ENCODE measurements at places on chromosomes 11 and 22. TPM values are rescaled to one million over a fixed set of nuclear protein-coding genes. Genes with fewer than 3 reads are reported as not detected.

- no peaks in the 10 kb centered on the region for H3K36me3 ChIP-seq
- H3K27me3 ChIP-seq = peaks cover 4% of the 10 kb centered on the region
- no peak overlapping the region for H3K4me3 ChIP-seq
- H3K4me1 ChIP-seq = no peaks in the 10 kb centered on the region
- no peak overlapping the region for H3K27ac ChIP-seq
- DNase-seq = no peak
Measured at GRCh38 chr11:111124724-111125123, 120.8 kb upstream of the POU2AF2 start.

AIP gene
- 32.5 TPM for polyA plus RNA-seq

- no peaks in the 10 kb centered on the region for H3K36me3 ChIP-seq
- peaks cover 64% of the 10 kb centered on the region for H3K27me3 ChIP-seq
- H3K4me1 ChIP-seq = no peaks in the 10 kb centered on the region
- no peak overlapping the region for H3K4me3 ChIP-seq
Measured at GRCh38 chr22:43342347-43343261, 568 bp downstream of the SCUBE1 start.

KDM4E gene
- polyA plus RNA-seq = not detected

GRCh38 chr11:24622262-24622661, 125.4 kb downstream of the LUZP2 start:
- no peak overlapping the region for H3K27ac ChIP-seq
- no peaks in the 10 kb centered on the region for H3K27me3 ChIP-seq
- no peak overlapping the region for H3K4me3 ChIP-seq
- H3K4me1 ChIP-seq = no peaks in the 10 kb centered on the region
- H3K36me3 ChIP-seq = no peaks in the 10 kb centered on the region
- DNase-seq = no peak

SEC14L6 gene
- not detected for polyA plus RNA-seq

DNA sequence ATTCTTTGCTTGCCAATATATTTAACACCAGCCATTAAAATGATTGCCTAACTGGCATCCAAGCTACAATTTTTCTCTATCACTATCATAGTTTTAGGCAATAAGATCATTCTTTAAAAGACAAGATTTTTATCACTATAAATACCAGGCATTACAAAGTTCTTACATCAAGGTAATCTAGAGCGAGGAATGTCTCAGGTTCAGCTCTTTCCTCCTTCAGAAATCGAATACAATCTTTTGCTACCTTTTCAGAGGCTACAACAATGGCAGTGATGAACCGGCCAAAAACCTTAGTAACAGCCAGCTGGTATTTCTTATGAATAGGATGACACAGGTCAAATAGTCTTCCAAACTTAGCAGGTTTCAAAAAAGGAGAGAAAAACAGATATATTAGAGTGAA, 23.9 kb downstream of the SMC1B start:
- no peaks in the 10 kb centered on the region for H3K27me3 ChIP-seq
- H3K36me3 ChIP-seq = no peaks in the 10 kb centered on the region
- no peak for DNase-seq
- H3K27ac ChIP-seq = no peak overlapping the region
- H3K4me3 ChIP-seq = no peak overlapping the region

- H3K4me1 ChIP-seq = peaks cover 44% of the 10 kb centered on the region
- H3K4me3 ChIP-seq = no peak overlapping the region
- H3K27ac ChIP-seq = peak overlapping the region; percentile 13
- DNase-seq = no peak
- no peaks in the 10 kb centered on the region for H3K27me3 ChIP-seq
Measured at GRCh38 chr11:96149743-96150555, 193.0 kb downstream of the MAML2 start.

DNA sequence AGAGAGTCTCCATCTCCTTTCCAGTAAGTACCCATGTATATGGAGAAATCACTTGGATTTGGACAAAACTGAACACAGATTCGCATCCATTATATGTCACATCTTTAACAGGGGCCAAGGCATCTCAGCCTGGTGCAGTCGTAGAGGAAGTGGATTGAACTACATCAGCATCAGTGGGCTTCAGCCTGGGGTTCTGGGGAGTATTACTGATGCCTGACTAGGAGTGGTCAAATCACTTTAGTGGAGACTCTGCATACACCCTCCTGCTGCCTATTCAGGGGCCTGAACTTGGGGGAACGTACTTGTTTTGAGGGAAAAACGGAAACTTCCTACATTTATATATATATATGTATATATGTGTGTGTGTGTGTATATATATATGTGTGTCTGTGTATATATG, 72.8 kb downstream of the GAB4 start:
- DNase-seq = no peak
- no peaks in the 10 kb centered on the region for H3K36me3 ChIP-seq
- peaks cover 3% of the 10 kb centered on the region for H3K27me3 ChIP-seq
- H3K27ac ChIP-seq = no peak overlapping the region

GRCh38 chr11:117045956-117046355, 52.3 kb downstream of the SIK3 start:
- peaks cover 26% of the 10 kb centered on the region for H3K4me1 ChIP-seq
- no peak overlapping the region for H3K4me3 ChIP-seq
- no peaks in the 10 kb centered on the region for H3K27me3 ChIP-seq

GRCh38 chr22:16834971-16835370, 9.8 kb upstream of the XKR3 start:
- no peaks in the 10 kb centered on the region for H3K36me3 ChIP-seq
- peaks cover 3% of the 10 kb centered on the region for H3K4me1 ChIP-seq
- H3K27ac ChIP-seq = no peak overlapping the region
- H3K27me3 ChIP-seq = no peaks in the 10 kb centered on the region

GRCh38 chr22:19387038-19387437, 44.5 kb downstream of the HIRA start:
- no peak overlapping the region for H3K4me3 ChIP-seq
- no peaks in the 10 kb centered on the region for H3K4me1 ChIP-seq
- H3K27me3 ChIP-seq = no peaks in the 10 kb centered on the region
- H3K36me3 ChIP-seq = peaks cover 50% of the 10 kb centered on the region
- H3K27ac ChIP-seq = no peak overlapping the region

GRCh38 chr11:132042296-132042695, 671.9 kb downstream of the NTM start:
- no peak overlapping the region for H3K27ac ChIP-seq
- no peaks in the 10 kb centered on the region for H3K36me3 ChIP-seq
- DNase-seq = no peak
- peaks cover 7% of the 10 kb centered on the region for H3K4me1 ChIP-seq
- no peaks in the 10 kb centered on the region for H3K27me3 ChIP-seq

DNA sequence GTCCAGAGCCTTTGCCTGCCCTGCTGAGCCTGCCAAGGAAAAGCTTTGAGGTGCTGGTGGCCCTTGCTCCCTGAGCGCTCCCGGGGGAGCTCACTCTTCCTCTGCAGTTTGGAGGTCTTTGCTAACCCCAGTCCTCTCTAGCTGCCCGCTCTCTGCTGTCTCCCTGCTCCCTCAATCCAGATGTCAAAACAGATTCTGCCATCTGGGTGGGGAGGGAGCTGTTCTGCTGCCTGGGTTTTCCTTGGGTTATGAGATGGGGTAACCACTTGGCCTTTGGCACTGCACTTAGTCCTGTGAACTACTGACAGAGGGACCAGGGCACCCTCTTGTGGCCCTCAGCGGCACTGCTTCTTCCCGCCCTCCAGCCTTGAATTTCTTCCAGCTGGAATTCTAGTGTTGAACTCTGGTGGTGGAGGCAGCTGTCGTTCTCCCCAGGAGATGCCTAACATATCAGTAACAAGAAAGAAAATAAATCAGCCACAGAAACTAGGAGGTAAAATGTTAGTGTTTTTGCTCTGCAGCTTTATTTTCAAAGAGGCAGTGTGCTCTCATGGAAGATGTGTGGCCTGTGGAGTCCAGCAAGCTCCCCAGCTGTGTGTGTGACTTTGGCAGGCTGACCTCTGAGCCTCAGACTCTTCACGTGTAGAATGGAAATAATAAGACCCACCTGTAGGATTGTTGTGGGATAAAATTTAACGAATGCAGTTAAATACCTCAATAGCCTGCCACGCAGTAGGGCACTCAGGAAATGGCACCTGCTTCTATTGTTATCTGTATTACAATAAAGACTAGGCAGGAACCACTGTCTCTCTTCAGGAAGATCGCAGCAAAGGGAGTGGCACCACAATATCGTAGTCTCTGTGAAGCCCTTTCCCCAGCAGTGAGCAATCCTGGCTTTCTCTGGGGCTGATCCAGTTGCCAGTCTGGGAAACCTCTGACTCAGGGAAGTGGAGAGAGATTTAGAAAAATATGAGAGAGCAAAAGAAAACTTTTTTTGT, 23.4 kb downstream of the ARFGAP2 start:
- no peak for DNase-seq
- H3K27me3 ChIP-seq = no peaks in the 10 kb centered on the region
- peaks cover 3% of the 10 kb centered on the region for H3K36me3 ChIP-seq
- H3K4me3 ChIP-seq = no peak overlapping the region
- peaks cover 9% of the 10 kb centered on the region for H3K4me1 ChIP-seq

DNA sequence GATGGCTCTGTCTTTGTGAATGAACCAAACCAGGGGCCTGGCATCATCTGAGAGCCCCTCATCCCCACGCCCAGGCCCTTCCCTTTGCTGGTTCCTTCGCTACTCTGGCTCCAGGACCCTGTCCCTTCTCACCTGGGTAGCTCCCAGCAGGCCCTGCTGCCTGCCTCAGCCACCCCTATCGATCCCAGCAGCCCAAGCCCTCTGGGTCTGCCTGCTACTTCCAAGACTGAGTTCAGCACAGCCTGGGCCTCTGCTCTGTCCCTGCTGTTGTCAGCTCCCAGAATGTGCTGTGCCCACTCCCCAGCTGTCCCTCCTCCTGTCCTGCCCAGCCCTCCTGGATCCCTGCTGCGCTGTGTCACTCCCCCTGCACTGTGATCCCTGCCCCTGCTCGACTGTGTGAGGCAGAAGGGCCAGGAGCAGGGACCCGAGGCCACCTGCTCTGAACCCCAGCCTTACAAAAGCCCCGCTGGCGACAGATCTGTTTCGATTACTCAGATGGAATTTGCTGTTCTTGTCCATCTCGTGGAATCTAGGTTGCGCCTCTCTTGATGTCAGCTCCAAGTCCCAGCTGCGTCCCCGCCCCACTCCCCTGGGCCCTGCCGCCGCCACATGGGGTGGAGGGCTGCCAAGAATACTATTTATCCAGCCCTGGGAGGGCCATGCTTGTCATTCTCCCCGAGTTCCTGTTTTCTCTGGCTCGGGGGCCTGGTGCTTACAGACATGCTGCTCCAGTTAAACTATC, 13.0 kb downstream of the MRPL21 start:
- H3K36me3 ChIP-seq = peaks cover 22% of the 10 kb centered on the region
- H3K4me3 ChIP-seq = no peak overlapping the region
- DNase-seq = no peak
- peaks cover 2% of the 10 kb centered on the region for H3K4me1 ChIP-seq
- no peaks in the 10 kb centered on the region for H3K27me3 ChIP-seq
- no peak overlapping the region for H3K27ac ChIP-seq

SLC22A9 gene
- polyA plus RNA-seq = not detected

COMT gene
- polyA plus RNA-seq = 139 TPM

GRCh38 chr22:42716649-42717127, 4.0 kb downstream of the A4GALT start:
- H3K27me3 ChIP-seq = peaks cover 9% of the 10 kb centered on the region
- peaks cover 33% of the 10 kb centered on the region for H3K4me1 ChIP-seq
- H3K36me3 ChIP-seq = peaks cover 2% of the 10 kb centered on the region
- no peak overlapping the region for H3K27ac ChIP-seq

GRCh38 chr22:36424901-36425579, 37.3 kb upstream of the MYH9 start:
- H3K4me1 ChIP-seq = no peaks in the 10 kb centered on the region
- H3K36me3 ChIP-seq = no peaks in the 10 kb centered on the region
- no peak for DNase-seq
- H3K27ac ChIP-seq = no peak overlapping the region

CATSPERZ gene
- 0.17 TPM for polyA plus RNA-seq

GRCh38 chr11:128273736-128274135, 313.6 kb downstream of the ETS1 start:
- DNase-seq = no peak
- H3K4me1 ChIP-seq = peaks cover 11% of the 10 kb centered on the region
- H3K27ac ChIP-seq = no peak overlapping the region
- no peaks in the 10 kb centered on the region for H3K36me3 ChIP-seq

DNA sequence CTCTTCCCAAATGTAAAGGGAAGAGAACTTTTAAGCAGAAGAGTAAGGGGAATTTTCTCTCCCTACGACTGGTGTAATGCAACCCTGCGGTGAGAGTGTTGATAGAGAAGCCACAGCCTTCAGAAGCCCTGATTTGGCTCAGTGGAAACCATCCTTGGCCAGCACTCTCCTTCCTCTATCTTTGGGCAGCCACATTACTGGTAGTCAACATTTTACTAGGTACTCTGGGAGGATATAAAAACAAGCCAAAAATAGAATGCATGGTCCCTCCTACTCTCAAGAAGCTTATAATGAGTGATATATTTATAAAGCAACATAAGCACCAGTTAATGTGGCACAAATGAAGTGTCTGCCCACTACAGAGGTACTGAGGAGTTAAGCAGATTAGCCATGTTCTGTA, 201.8 kb upstream of the NCAM1 start:
- H3K4me3 ChIP-seq = no peak overlapping the region
- no peaks in the 10 kb centered on the region for H3K4me1 ChIP-seq
- DNase-seq = no peak
- H3K36me3 ChIP-seq = no peaks in the 10 kb centered on the region

GRCh38 chr11:110392056-110392455, 37.7 kb upstream of the FDX1 start:
- H3K4me1 ChIP-seq = no peaks in the 10 kb centered on the region
- H3K4me3 ChIP-seq = no peak overlapping the region
- no peaks in the 10 kb centered on the region for H3K36me3 ChIP-seq
- H3K27ac ChIP-seq = no peak overlapping the region
- no peaks in the 10 kb centered on the region for H3K27me3 ChIP-seq

WBP2NL gene
- 0.04 TPM for polyA plus RNA-seq

P2RY6 gene
- 0.09 TPM for polyA plus RNA-seq

GRCh38 chr11:109247071-109247470, 174.9 kb upstream of the C11orf87 start:
- H3K4me1 ChIP-seq = peaks cover 10% of the 10 kb centered on the region
- no peak overlapping the region for H3K4me3 ChIP-seq
- H3K27ac ChIP-seq = no peak overlapping the region

GAB4 gene
- not detected for polyA plus RNA-seq

SPATA19 gene
- 0.26 TPM for polyA plus RNA-seq

ST3GAL4 gene
- 23.2 TPM for polyA plus RNA-seq

- H3K4me1 ChIP-seq = no peaks in the 10 kb centered on the region
- H3K36me3 ChIP-seq = no peaks in the 10 kb centered on the region
- DNase-seq = no peak
- H3K27ac ChIP-seq = no peak overlapping the region
- no peak overlapping the region for H3K4me3 ChIP-seq
Measured at GRCh38 chr11:96361778-96362177, 18.8 kb upstream of the MAML2 start.

OR5D18 gene
- not detected for polyA plus RNA-seq

- no peak overlapping the region for H3K27ac ChIP-seq
- no peak overlapping the region for H3K4me3 ChIP-seq
- no peaks in the 10 kb centered on the region for H3K27me3 ChIP-seq
- peaks cover 20% of the 10 kb centered on the region for H3K4me1 ChIP-seq
- no peaks in the 10 kb centered on the region for H3K36me3 ChIP-seq
- DNase-seq = no peak
Measured at GRCh38 chr11:130528298-130529261, 80.1 kb downstream of the ADAMTS15 start.

SCGB1D2 gene
- polyA plus RNA-seq = not detected

GRCh38 chr11:130737041-130737830, 179.0 kb downstream of the SNX19 start:
- no peak for DNase-seq
- H3K4me3 ChIP-seq = no peak overlapping the region
- no peak overlapping the region for H3K27ac ChIP-seq
- no peaks in the 10 kb centered on the region for H3K36me3 ChIP-seq
